ENCODE measurements at places on chromosomes 6 and 20.

- DNase-seq = no peak
Measured at GRCh38 chr6:90179190-90180169, 117.2 kb downstream of the BACH2 start.

DNA sequence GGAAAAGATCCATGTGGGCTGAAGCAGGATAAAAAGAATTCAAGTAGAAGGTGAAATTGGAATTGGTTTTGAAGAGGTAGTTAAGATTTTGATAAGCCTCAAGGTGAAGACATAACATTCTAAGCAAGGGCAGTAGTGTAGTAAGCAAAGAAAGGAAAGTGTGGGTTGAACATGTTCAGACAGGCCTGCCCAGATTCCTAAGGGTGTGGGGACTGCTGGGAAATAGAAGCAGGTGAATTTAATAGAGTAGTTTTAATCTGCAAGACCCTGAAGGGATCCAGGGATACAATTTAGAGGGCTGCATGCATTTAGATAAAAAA is 19.1 kb downstream of the TAB2 start:
- peak; percentile 45 for DNase-seq

- peak; percentile 91 for DNase-seq
Measured at GRCh38 chr6:135568379-135568778, 70.8 kb upstream of the AHI1 start.

GRCh38 chr6:1367771-1368170 is 21.6 kb upstream of the FOXF2 start:
- no peak for DNase-seq

GRCh38 chr6:3233904-3234303 is 6.5 kb upstream of the TUBB2B start:
- no peak for DNase-seq

DNA sequence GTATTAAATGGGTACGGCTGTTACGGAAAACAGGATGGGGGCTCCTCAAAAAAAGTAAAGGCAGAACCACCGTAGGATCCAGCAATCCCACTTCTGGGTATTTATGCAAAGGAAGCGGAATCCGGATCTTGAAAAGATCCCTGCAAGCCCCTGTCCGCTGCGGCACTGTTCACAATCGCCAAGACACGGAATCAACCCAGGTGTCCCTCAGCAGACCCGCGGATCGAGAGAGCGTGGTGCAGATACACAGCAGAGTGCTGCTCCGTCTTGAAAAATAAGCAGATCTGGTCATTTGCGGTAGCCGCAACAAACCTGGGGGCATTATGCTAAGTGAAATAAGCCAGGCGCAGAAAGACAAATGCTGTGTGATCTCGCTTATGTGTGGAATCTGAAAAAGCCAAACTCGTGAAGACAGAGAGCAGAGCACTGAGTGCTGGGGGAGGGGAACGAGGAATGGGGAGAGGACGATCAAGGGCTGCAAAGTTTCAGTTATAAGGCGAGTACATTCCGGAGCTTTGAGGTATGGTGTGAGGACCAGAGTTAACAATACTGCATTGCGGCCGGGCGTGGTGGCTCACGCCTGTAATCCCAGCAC is 41.3 kb downstream of the NTSR1 start:
- no peak for DNase-seq

DNA sequence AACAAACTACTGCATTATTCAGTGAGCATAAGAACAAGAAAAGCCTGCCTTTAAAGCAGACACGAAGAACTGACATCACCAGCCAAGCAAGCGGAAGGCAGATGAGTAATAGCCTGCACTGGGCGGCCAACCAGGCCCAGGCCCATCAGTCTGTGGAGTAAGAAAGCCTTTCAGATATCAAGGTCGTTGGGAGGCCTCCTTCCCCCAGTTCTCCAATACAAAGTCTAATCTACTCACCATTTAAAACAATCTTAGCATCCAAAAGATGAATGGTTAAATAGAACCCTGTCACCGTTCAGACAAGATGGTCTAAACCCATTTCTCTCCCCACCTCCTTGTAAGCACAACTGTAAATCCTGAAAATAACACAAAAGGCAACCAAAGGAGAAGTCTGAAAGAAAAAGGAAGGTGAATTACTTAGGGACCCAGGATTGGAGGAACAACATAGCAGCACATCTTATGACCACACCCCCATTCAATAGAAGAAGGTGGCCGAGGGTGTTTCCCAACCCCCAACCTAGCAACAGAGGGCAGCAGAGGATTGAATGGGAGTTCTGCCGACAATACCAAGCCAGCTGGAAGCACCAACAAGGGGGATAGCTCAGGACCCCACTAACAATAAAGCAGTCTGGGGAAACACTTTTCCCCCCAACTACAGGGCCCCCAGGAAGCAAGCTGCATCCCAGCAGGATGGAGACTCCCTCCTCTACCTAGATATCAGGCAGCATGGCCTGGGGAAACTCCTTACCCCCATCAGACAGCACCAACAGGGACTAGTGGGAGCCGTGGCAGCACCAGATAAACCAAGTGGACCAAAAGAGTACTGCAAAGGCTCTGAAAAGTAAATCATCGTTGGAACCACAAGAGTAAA is 67.9 kb downstream of the ZHX3 start:
- peak; percentile 85 for DNase-seq

DNA sequence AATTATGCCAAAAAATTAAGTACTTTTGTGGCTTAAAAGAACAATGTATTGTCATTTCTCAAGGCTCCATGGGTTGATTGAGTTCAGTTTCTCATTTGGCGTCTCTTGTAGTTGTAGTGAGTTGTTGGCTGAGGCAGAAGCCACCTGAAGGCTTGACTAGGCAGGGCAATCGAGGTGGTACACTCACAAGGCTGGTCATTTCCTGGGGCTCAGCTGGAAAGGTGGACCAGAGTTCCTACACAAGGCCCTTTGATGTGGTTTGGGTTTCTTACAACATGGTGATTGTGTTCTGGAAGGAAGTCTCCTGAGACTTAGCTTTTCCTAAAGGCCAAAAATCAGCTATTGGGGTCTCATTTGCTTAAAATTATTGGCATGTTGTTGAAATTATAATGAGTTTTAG is 22.6 kb downstream of the MAS1 start:
- no peak for DNase-seq

- no peak for DNase-seq
Measured at GRCh38 chr20:13199279-13199678, 21.8 kb upstream of the ISM1 start.

DNA sequence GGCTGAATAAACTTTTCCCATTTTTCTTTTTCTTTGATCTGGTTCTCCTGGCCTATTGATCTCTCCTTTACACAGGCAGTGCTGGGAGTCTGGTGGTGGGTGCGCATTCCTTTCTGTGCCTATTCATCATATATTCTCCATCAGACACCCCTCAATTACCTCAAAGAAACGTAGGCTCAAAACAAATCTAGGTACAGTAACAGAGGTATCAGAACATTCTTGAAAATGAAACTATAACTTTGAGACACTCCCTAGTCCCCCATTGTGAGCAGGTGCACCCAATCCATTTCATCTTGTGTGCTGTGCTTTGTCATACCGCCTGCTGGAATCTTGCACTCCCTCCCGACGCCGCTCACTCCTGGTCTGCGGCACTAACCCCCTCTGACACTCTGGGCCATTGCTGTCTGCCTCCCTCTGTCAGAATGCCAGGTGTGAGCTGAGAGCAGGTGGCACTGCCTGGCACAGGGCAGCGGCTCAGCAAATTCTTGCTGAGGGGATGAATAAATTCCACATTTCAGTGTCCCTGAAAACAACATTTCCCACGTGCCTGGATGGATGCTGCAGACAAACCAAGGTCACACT is 303.4 kb upstream of the EXOC2 start:
- no peak for DNase-seq

DNA sequence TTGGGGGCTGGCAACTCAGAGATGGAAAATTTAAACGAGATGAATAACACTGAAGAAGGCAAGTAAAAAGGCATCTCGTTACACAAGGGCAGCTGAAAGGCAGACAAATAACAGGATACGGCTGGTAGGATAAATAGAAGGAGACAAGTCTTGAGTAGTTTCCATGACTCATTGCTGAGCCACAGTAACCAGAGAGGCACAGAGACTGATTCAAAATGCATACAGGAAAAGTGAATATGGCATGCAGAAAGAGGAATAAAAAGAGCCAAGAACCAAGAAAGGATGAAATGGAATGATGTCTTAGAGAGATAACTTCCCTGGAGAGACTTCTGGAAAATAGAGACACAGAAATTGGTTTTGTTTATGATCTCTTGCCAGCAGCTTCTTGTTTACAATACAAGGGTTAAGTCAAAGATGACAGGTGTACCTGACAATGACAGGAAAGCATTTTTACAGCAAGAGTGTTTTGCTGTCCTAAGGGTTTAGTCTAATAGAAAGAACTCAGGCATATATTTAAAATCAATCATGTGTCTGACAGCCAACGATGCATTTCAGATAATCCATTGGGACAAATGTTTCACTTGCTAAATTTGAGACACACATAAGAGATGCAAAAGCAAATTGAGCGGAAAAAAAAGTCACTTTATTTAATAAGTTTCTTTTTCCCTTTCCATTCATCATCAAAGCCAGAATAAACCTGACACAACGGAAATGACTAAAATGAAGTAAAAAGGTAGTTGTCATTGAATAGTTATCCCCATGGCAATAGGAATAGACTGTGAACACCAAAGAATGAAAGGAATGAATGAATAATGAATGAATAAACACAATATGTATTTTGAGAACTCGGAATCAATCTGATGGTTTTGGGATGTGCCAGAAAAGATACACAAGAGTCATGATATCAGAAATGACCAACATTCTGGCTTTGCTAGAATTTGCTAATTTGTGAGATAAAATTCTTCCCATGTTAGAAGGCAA is 68.0 kb upstream of the KCNQ5 start:
- DNase-seq = peak; percentile 33

DNA sequence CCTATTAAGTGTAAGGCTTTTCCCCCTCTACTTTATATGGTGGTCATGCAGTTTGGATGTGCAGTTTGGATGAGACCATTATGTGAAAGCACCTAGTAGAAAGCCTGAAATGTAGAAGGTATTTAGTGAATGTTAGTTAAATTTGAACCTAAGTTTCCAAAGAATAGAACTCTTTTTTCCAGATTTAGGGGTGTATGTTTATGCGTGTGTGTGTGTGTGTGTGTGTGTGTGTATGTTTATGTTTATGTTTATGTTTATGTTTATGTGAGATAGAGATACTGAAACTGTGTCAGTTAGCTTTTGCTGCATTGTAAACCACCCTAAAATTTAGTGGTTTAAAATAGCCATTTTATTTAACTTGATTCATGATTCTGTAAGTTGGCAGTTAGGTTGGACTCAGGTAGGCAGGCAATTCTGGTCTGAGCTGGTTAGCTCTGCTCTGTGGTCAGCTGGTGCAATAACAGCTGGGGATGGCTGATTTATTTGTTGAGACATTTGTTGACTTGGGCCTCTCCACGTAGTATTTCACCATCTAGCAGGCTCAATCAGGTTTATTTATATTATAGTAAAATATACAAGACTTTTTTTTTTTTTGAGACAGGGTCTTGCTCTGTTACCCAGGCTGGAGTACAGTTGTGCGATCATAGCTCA is 54.0 kb downstream of the STK4 start:
- DNase-seq = no peak

GRCh38 chr6:63705707-63706106 is 70.1 kb downstream of the PHF3 start:
- no peak for DNase-seq
